ENCODE measurements at places on chromosomes 11 and 22. TPM values are rescaled to one million over a fixed set of nuclear protein-coding genes. Genes with fewer than 3 reads are reported as not detected.
A peak's percentile ranks its signal among the peaks of the same experiment; 100 is the strongest.

DNA sequence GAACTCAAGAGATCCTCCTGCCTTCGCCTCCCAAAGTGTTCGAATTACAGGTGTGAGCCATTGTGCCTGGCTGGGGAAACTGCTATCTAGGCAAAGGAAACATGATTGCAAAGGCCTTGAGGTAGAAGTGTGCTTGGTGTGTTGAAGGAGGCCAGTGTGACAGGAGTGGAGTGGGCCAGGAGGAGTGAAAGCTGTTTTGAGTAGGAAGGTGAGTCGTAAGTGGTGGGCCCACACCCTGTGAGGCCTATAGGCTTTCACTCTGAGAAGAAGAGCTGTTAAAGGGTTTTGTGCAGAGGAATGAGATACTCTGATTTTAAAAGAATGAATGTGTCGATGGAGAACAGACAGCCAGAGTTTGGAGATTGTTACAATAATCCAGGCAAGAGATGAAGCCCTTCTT lies 43.4 kb downstream of the WEE1 start:
- H3K4me1 ChIP-seq = peaks cover 5% of the 10 kb centered on the region
- H3K36me3 ChIP-seq = no peaks in the 10 kb centered on the region
- H3K4me3 ChIP-seq = no peak overlapping the region

GRCh38 chr11:1453611-1454034 lies 33.0 kb downstream of the MOB2 start:
- DNase-seq = no peak
- H3K36me3 ChIP-seq = no peaks in the 10 kb centered on the region
- no peak overlapping the region for H3K4me3 ChIP-seq
- no peaks in the 10 kb centered on the region for H3K4me1 ChIP-seq
- H3K27me3 ChIP-seq = no peaks in the 10 kb centered on the region

DNA sequence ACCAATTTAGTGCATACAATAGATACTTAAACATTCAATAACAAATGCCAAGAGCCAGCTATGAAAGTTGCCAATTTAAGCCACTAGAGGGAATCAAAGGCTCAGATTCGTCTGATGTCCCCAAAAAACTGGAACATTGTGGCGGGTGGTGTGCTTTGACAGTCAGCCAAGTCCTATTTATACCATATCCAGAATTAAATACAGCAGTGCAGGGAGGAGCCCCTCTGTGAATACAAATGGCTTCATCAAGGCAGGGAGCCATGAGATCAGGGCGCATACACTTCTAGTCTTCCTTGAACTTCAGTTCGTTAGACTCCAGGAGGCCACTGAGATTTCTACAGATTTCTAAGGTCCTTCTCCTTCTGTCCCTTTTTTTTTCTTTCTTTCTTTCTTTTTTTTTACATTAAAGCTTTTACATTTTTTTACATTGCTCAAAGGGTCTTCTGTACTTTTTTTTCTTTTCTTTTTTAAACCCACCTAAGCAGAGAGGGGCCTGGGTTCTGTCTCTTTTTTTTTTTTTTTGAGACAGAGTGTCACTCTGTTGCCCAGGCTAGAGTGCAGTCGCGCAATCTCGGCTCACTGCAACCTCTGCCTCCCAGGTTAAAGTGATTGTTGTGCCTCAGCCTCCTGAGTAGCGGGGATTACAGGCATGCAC lies 41.5 kb upstream of the HSPA8 start:
- no peak overlapping the region for H3K4me3 ChIP-seq
- no peaks in the 10 kb centered on the region for H3K36me3 ChIP-seq
- peak; percentile 93 for DNase-seq
- no peaks in the 10 kb centered on the region for H3K27me3 ChIP-seq
- peak overlapping the region; percentile 92 for H3K27ac ChIP-seq

- H3K27ac ChIP-seq = no peak overlapping the region
- H3K36me3 ChIP-seq = no peaks in the 10 kb centered on the region
- no peak for DNase-seq
- H3K27me3 ChIP-seq = no peaks in the 10 kb centered on the region
- no peaks in the 10 kb centered on the region for H3K4me1 ChIP-seq
- H3K4me3 ChIP-seq = no peak overlapping the region
These were observed 784.8 kb downstream of the KCNA4 start for GRCh38 chr11:29231991-29232390.

DNA sequence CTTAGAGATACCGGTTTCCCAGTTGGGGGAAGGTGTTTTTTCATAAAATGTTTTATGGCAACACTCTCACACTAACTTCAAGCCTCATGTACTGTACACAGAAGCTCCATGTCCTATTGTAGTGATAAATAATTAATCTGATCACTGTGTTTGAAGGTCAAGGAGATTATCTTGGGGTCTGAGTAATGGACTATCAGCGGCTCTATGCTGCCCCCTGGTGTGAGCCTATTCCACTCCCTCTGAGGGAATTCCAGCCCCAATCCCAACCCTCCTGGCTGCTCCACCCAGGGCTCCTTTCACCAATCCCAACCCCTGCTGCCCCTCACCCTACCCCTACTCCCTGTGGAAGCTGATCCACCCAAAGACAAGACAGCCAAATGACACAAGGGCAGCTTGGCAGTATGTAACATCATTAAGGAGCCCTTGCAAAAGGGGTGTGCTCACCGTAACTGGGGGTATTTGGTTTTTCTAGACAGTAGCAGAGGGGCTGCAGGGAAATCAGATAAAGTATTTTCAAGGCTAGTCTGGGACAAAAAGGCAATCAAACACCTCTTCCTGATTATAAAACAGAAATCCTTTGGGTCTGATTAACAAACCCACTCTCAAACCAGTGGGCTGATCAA lies 22.3 kb downstream of the HPS4 start:
- DNase-seq = peak; percentile 74
- no peaks in the 10 kb centered on the region for H3K36me3 ChIP-seq
- H3K4me3 ChIP-seq = no peak overlapping the region
- no peaks in the 10 kb centered on the region for H3K27me3 ChIP-seq
- H3K4me1 ChIP-seq = peaks cover 23% of the 10 kb centered on the region
- H3K27ac ChIP-seq = no peak overlapping the region

DNA sequence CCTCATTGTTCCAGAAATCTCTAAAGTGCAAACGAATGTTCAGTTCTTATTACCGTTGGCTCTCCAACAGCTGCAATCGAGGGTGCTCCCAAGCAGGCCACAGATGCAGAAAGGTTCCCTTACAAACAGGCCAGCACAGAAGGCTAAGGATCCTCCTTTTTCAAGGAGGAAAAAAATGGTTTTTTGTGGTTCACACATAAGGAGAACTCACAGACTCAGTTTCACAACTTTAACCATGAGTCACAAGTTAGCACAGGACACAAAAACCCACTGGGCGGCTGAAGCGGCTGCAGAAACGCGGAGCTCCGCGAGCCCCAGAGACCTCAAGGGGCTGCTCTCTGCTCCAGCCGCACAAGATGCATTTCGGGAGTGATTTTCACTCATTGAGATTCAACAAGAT lies 98.2 kb upstream of the PRR5 start:
- no peak overlapping the region for H3K27ac ChIP-seq
- H3K4me3 ChIP-seq = no peak overlapping the region
- no peaks in the 10 kb centered on the region for H3K27me3 ChIP-seq
- no peaks in the 10 kb centered on the region for H3K4me1 ChIP-seq
- no peaks in the 10 kb centered on the region for H3K36me3 ChIP-seq
- no peak for DNase-seq

- no peak for DNase-seq
- H3K4me1 ChIP-seq = no peaks in the 10 kb centered on the region
- H3K36me3 ChIP-seq = no peaks in the 10 kb centered on the region
These were observed 145.7 kb downstream of the TRPC6 start for GRCh38 chr11:101438126-101438525.

- peak; percentile 88 for DNase-seq
- no peak overlapping the region for H3K27ac ChIP-seq
- H3K4me3 ChIP-seq = peak overlapping the region; percentile 43
- peaks cover 18% of the 10 kb centered on the region for H3K4me1 ChIP-seq
These were observed 1.3 kb upstream of the ESAM start for GRCh38 chr11:124763156-124763947.

DNA sequence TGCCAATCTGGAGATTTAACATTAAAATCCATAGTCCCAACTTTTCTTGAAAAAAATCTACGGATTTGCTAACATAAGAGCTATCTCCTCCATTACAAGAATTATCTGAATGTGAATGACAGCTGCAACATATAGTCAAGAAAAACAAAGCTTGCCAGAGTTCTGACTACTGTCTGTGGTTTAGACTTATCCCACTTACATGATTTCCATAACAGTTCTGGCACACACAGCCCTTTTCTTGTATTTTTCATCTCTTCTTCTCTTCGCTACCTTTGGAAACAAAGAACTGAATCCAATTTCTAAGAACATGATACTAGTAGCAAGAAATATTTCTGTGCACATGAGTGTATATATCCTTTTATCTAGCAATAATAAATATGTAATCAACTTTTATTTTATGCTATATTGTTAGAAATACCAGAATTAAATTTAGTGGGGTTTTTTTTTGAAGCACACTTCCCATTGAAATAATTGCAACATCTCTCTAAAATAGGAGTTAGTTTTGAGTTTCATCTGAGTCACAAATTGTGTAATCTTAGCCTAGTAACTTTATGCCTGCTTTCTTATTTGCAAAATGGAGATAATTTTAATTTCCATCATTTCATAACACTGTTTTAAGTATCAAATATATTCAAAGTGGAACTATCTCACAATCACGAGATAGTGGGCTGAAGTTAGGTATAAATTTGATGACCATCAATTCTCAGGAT lies 1217.6 kb downstream of the JRKL start:
- H3K4me3 ChIP-seq = no peak overlapping the region
- no peak for DNase-seq
- H3K27ac ChIP-seq = no peak overlapping the region
- H3K36me3 ChIP-seq = no peaks in the 10 kb centered on the region
- no peaks in the 10 kb centered on the region for H3K4me1 ChIP-seq
- no peaks in the 10 kb centered on the region for H3K27me3 ChIP-seq

DNA sequence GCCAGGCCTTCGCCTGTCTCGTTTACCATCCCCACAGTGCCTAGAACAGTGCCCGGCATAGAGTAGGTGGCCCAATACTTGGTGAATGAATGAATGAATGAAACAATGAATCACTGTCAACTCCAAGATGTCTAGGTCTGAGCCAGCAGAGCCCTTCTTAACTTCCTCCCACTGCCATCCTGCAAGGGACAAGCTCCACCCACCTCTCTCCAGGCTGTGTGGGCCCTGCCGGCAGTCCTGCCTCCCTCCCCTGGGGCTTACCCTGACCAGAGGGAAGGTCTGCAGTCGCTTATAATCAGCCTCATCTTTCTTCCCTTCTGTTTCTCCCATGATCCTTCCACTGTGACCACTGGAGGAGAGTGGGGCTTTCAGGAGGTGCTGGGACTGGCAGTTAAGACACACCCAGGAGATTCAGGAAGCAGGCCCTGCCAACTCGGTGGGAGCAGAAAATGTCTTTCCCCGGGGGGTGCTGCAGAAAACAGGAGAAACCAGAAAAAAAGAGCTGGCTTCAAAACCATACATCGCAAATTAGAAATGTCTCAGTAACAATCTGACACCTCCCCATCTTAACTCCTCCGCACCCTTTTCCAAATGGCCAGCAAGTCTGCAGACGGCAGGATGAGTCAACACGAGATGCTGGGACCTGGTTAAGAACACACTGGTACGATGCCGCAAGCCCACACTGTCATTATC lies 11.4 kb downstream of the DNAL4 start:
- peaks cover 25% of the 10 kb centered on the region for H3K4me1 ChIP-seq
- no peak for DNase-seq
- H3K4me3 ChIP-seq = no peak overlapping the region
- H3K27me3 ChIP-seq = no peaks in the 10 kb centered on the region
- no peaks in the 10 kb centered on the region for H3K36me3 ChIP-seq

Gene GRM5
- 4.9 TPM for total RNA-seq

Gene OR10G6
- total RNA-seq = not detected

Gene LRRC4C
- total RNA-seq = 0.16 TPM

Gene KBTBD4
- total RNA-seq = 35.5 TPM

Gene NEFH
- 18.6 TPM for total RNA-seq

Gene SOX6
- total RNA-seq = 52.3 TPM

Gene SCGB1D2
- total RNA-seq = not detected

Gene PAMR1
- 0.55 TPM for total RNA-seq
